Neural progenitor cell (in vitro differentiated cells): ENCODE measurements at places on chromosomes 2 and 18.

GRCh38 chr18:7945882-7946281, 378.8 kb downstream of the PTPRM start:
- no peak for DNase-seq

- no peak for DNase-seq
These were observed 43.3 kb downstream of the FBXO11 start for GRCh38 chr2:47862949-47863348.

DNA sequence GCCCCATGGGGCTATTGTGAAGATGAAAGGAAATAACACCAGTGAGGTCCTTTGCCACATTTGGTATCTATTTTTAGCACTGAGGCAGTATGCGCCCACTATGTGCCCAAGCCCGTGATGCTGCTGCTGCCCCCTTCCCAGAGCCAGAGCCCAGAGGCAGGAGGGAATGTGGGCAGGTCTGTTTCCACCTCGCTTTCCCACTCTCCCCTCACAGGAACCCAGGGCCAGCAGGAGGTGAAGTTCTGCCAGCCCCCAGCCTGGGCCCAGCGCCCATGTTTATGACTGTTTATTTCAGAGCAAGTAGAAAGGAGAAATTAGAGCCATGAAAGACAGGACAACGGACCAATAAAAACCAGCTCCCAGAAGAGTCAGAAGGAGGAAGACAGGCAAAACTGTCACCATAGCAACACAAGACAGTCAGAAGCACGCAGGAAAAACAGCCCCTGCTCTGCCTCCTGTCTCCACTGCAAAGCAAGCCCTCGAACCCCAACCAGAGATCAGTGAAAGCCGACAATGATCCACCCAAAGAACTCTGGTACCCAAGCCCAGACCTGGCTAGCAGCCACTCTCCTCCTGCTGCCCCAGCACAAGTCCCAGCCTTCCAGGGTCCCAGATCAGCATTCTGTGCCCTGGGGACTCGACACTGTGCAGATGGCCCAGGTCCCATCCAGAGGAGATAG, 1.4 kb downstream of the CYRIA start:
- DNase-seq: peak; percentile 37

DNA sequence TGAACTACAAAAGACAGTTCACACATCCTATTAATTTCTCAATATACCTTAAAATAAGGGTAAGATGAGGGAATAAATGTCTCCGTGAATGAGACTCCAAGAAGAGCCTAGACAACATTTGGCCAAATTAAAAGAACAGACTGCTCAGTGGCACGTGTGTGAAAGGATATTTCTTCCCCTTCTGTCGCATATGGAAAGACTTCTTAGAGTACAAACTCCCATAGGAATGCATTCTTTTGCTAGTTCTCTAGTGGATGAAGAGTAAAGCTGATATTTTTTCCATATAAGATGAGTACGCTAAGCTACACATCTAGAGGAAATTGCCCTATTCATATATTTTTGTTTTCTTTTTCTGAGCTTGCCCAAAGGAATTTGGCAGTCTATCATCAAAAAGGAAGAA, 710.0 kb upstream of the ID2 start:
- no peak for DNase-seq

GRCh38 chr18:37714691-37715090, 149.1 kb upstream of the CELF4 start:
- DNase-seq: no peak

DNA sequence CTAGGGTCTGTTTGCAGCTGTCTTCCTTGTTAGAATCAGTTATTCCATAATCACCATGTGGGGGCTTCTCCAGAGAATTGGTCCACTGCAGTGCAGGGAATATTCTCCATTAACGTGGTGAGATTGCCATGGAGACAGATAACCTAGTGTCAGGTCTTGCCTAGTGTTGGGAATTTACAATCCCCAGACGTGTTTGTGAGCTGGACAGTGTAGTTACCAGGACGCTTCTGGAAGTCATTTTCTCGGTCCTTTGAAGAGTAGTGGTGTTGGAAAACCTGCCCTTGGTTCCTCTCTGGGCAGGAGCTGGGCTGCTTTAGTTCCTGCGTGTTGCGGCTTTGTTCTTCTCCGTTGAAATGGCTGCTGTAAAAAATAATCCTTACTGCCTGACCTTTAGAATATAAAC, 68.8 kb upstream of the LYPD6B start:
- DNase-seq: no peak

DNA sequence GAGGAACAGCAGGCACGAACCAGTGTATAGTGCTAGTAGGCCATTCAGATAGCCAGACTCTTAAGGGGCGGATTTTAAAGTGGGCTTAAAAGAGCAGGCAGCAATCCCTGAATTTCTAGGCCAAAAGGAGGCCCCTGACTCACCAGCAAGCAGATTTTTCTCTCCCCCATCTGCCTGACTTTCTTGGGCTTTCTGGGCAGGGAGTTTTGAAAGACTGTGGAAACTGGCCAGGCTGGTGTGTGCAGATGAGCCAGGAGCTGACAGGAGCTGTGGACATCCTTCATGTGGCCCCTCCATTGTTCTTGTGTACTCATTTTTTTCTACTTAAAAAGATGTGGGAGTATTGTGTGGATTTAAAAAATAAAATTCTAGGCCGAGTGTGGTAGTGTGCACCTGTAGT, 59.0 kb downstream of the GLI2 start:
- no peak for DNase-seq

GRCh38 chr18:48003426-48004349, 73.2 kb upstream of the SMAD2 start:
- DNase-seq: no peak

- DNase-seq: no peak
These were observed 23.2 kb upstream of the PLA2R1 start for GRCh38 chr2:160085662-160086061.

- no peak for DNase-seq
These were observed 450.2 kb downstream of the ERBB4 start for GRCh38 chr2:212088353-212088752.

- DNase-seq: no peak
These were observed 29.7 kb downstream of the NAB1 start for GRCh38 chr2:190678444-190679162.

GRCh38 chr2:10668402-10669012, 21.3 kb downstream of the NOL10 start:
- DNase-seq: peak; percentile 73

DNA sequence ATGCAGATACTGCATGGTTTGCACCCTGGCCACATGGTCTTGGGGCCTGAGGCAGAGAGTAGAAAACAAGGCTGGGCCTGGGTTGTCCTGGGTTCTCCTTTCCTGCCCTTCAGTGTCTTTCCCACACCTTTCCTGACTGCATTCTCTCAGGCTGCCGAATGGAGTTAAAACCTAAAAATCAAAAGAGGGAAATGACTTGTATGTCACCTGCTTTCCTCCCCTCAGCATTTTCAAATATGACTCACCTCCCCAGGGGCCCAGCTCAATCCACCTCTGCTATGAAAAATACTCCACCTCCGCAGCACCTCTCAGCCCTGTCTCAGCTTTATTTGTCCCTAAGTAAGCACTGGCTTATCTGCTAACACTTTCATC, 457.8 kb upstream of the MEX3C start:
- DNase-seq: no peak

DNA sequence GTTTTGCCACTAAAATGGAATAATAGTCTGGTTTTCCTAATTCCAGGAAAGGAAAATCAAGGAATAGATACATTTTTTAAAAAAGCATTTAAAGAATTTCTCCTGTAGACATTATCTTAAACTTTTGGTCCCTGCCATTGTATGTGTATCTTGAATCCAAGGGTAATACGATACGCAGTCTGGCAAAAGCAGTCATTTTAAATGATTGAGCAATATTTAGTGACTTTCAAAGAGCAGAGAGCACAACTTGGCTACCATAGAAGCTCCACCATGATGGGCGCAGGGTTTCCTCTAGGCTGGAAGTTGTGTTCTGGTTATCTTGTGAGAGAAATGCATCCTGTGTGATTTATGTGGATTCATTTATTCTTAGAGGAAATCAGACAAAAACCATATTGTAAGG, 92.9 kb downstream of the NEDD4L start:
- DNase-seq: no peak

GRCh38 chr2:147715807-147716206, 129.0 kb upstream of the ACVR2A start:
- DNase-seq: no peak

GRCh38 chr2:42929546-42930024, 137.2 kb upstream of the HAAO start:
- peak; percentile 31 for DNase-seq

GRCh38 chr2:71609958-71610357, 156.6 kb downstream of the DYSF start:
- no peak for DNase-seq

GRCh38 chr18:32010124-32010721, 8.4 kb upstream of the RNF125 start:
- DNase-seq: no peak

DNA sequence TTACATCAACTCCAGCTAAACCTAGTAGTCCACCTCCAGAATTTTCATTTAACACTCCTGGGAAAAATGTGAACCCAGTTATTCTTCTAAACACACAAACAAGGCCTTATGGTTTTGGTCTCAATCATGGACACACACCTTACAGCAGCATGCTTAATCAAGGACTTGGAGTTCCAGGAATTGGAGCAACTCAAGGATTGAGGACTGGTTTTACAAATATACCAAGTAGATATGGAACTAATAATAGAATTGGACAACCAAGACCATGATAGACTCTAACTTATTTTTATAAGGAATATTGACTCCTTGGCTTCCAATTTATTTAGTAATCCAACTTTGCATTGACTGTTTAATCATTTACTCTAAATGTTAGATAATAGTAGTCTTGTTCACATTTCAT, 44.2 kb downstream of the NLRC4 start:
- DNase-seq: no peak

DNA sequence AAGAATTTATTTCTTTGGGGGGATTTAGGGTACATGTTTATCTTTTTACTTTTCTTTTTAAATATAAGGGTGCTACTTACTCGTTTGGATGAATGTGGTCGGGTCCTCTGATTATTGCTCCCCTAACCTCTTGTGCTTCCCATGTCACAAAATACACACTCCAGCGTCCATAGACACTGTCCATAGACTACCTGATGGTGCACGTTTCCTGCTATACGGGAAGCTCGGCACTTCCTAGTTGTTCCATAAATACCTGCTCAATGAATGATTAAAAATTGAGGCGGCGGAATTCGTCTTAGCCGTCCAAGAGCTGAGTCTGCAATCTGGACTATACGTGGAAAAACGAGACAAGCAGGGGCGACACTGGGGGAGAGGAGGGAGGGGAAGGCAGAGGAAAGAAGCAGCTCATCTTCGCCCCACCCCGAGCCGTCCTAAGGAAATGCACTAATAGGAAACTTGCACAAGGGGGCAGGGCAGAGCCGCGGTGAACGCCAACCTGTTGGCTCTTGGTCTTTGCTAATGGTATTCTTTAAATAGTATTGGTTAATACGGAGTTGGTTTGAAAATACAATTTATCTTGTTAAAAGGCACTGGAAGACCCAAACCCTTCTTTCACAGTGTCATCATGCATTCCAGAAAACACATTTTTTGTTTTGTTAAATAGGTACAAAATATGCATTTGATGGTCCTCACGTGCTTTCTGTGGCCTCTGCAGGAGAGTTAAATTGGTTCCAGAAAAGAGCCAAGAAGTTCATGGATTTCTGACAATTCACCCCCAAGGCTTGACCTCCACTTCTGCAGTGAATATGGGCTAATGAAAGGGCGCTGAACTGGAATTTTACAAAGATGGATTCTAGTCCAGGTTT, 73.0 kb upstream of the KCTD1 start:
- peak; percentile 72 for DNase-seq

DNA sequence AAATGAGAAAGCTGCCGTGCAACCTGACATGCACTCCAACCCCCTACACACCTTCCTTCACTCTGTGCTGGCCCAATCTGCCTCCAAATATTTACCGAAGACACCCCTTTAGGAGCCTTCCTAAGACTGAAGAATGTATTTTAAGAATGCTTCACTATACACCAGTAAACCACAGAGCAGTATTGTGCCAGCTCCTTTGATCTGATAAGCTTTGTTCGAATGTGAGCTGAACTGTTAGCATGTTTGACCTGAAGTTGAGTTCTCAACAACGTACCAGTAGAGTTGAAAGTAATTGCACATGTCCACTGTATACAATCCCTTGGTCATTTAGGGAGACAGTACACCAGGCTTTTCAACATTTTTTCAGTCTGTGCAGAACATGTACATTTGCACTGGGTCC, 259.2 kb downstream of the TGIF1 start:
- no peak for DNase-seq

- no peak for DNase-seq
These were observed 42.3 kb downstream of the ATP9B start for GRCh38 chr18:79111483-79111882.

DNA sequence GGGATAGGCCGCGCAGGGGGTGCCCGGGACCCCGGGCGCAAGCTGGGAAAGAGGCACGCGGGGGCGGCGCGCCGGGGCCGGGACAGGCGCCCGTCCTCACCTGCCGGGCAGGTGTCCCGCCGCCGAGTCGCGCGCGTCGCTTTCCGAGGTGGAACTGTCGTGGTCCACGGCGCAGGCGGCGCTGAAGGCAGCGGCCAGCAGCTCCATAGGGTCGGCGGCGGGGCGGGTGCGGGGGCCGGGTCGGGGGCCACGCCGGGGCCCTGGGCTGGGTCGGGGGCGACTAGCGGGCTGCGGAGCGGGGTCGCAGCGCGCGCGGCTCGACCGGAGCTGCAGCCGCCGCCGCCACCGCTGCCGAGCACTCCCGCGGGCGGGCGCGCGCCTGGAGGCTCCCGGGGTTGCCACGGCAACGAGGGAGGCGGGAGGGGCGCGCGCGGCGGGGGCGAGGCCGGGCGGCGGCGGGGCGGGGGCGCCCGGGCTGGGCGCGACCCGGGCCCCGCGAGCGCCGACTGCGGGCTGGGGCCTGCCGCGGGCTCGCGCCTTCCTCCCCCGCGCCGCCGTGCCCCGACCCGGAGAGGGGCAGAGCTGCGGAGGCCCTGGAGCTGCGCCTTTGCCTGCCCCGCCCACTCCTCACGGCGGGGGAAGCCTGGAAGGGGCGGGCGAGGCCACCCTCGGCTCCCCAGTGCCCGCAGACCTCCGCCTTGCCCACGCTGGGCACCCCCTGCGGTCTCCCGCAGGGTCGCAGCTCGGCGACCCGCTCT, 57.9 kb downstream of the SNORC start:
- peak; percentile 90 for DNase-seq

GRCh38 chr18:9734189-9734588, 26.1 kb downstream of the RAB31 start:
- no peak for DNase-seq

DNA sequence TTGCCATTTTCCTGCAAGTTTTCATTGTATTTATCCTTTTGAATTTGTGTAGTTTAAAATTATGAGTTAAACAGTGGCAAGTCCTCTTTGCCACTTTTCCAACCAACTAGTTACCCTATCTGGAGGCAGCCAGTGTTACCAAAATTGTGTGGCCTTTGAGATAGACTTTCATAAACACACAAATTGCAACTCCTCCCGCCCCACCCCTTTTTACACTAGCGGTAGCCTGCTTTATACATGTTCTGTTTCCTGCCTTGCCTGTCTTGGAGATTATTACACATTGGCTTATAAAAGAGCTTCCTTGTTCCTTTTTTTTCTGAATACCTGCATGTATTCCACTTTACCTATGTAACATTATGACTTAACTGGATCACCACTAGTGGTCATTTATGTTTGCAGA, 56.5 kb downstream of the RPIA start:
- no peak for DNase-seq
